Diencephalon (tissue), 1 donor: ENCODE measurements at places on chromosomes 4 and X. TPM values are rescaled to one million over a fixed set of nuclear protein-coding genes. Genes with fewer than 3 reads are reported as not detected.

Gene FHDC1
- total RNA-seq, result 8.5 TPM

Gene PAGE1
- not detected for total RNA-seq

Gene TSPAN6
- total RNA-seq, result 41.1 TPM

Gene PRRG1
- total RNA-seq, result 15.2 TPM

Gene GRIA2
- total RNA-seq, result 473 TPM

Gene POU3F4
- 20.8 TPM for total RNA-seq

Gene PLP1
- 43.8 TPM for total RNA-seq

Gene TCEAL6
- total RNA-seq, result 10.1 TPM

Gene ZNF711
- total RNA-seq, result 87.4 TPM

Gene C4orf36
- 3.2 TPM for total RNA-seq

Gene INPP4B
- total RNA-seq, result 35.1 TPM

Gene DACH2
- total RNA-seq, result 21.7 TPM
